ENCODE measurements at places on chromosomes 11 and 22.

DNA sequence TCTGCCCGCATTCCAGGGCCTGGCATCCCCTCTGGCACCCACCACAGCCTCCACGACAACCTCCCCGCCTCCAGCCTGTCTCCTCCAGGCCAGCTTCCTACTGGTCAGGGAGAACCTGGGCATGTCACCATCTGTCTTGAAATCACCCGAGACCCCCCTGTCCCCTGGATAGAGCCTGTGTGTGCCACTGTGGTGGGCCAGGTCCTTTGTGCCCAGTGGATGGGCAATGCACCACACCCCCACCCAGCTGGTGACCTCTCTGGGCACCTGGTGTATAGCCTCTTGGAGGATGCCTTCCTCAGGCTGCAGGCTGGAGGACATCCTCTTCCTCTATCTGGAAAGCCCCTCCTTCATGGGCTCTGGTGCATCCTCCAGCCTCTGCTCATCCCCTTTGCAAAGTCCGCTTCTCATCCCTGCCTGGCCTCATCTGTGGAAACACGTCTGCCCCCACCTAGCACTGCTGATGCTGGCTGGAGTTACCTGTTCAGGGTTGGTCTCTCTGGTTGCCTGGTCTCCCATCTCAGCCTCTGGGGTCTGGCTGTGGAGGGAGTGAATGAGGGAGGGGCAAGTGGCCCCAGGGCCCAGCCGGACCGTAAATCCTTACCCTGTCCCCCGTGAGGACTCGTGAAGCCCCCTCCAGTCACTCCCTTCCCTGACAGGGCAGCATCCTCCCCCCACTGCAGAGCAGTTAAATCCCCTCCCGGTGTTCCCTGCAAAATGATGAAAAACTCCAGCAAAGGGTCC, 589.6 kb downstream of the TBC1D22A start:
- no peak for DNase-seq

GRCh38 chr11:70089631-70090030, 11.5 kb downstream of the ANO1 start:
- DNase-seq, result no peak

DNA sequence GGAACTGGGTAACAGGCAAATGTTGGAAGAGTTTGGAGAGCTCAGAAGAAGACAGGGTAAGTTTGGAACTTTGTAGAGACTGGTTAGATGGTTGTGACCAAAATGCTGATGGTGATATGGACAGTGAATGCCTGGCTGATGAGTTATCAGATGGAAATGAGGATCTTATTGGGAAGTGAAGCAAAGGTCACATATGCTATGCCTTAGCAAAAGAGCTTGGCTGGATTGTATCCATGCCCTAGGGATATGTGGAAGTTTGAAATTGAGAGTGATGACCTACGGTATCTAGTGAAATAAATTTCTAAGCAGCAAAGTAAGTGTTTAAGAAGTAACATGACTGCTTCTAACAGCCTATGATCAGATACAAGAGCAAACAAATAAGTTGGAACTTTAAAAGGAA, 17.8 kb downstream of the BBOX1 start:
- no peak for DNase-seq

GRCh38 chr11:108197351-108197750, 25.1 kb downstream of the NPAT start:
- no peak for DNase-seq

GRCh38 chr11:19466314-19466713, 225.6 kb upstream of the E2F8 start:
- no peak for DNase-seq

GRCh38 chr22:49405590-49405989, 422.1 kb downstream of the BRD1 start:
- DNase-seq, result no peak

- no peak for DNase-seq
Measured at GRCh38 chr11:17263769-17264168, 12.8 kb upstream of the NUCB2 start.

DNA sequence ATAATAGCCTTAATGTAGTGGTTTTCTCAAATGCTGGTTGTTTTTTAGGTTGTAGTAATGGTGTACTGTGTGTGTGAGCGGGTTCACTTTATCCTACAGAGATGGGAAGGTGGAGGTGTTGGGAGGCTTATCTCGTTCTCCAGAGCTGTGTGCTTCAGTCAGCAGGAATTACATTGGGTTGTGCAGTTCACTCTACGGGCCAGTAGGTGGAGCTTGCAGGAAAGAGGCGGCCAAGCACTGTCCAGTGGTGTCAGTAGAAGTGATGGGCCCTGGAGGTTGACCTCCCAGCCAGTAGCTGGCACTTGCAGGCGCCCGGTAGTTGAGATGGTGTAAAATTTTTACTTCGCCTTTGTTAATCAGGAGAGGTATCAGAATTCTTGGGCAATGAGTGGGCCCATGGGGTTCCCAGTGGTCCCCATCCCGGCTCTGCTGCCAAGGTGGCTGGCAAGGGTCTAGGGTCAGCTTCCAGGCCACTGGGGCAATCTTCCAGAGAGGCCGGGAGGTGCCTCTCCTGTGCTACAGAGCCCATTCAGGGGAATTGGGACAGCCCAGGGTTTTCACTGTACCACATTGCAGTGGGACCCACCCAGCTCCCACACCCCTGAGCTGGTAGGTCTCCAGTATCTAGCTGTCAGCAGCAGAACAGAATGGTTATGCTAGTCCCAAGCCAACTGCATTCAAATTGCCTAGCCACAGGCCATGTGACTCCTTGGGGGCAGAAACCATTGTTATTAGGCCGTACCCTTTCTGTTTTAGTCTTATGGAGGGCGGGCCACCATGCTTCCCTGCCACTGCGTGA, 43.9 kb downstream of the BIRC2 start:
- peak; percentile 64 for DNase-seq

GRCh38 chr11:57904376-57904775, 119.3 kb upstream of the OR9Q1 start:
- no peak for DNase-seq

DNA sequence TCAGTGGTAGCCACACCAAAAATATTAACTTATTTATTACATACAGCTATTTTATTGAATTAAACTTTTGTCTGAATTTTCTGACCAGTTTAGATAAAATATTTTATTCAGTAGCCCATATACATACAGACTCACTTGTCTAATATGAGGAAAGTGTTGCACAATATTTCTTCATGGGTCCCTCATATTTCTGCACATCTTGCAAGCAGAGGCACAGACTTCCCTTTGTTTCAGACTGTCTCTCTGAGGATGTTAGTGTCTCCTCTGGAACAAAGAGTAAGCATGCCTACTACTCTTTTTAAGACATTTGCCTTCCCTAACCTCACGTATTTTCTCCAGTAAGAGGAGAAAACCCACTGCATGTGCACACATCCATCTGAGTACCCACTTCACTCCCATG, 81.2 kb downstream of the OR5AK2 start:
- no peak for DNase-seq

- no peak for DNase-seq
Measured at GRCh38 chr22:42754658-42755057, 34.0 kb upstream of the A4GALT start.

DNA sequence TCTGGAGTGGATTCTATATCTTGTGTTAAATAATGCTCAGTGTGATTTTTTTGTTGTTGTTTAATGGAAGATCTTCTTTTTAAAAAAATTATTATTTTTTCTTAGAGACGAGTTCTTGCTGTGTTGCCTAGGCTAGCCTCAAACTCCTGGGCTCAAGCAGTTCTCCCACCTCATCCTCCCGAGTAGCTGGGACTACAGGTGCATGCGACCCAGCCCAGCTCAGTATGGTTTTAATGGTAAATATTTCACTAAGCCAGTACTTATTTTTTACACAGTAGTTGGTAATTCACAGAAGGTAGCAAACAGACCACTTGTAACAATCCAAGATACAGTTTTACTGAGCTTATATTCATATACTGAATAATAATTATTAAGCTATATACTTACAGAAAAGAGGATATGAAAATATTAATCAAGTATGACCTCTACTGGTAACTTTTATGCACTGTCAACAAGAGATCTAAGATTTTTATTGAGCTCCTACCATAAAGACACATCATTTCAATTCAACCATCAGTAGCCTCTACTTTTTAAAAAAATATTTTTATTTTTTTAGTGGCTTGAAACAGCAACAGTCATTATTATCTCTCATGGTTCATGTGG, 6.1 kb upstream of the CD59 start:
- no peak for DNase-seq

DNA sequence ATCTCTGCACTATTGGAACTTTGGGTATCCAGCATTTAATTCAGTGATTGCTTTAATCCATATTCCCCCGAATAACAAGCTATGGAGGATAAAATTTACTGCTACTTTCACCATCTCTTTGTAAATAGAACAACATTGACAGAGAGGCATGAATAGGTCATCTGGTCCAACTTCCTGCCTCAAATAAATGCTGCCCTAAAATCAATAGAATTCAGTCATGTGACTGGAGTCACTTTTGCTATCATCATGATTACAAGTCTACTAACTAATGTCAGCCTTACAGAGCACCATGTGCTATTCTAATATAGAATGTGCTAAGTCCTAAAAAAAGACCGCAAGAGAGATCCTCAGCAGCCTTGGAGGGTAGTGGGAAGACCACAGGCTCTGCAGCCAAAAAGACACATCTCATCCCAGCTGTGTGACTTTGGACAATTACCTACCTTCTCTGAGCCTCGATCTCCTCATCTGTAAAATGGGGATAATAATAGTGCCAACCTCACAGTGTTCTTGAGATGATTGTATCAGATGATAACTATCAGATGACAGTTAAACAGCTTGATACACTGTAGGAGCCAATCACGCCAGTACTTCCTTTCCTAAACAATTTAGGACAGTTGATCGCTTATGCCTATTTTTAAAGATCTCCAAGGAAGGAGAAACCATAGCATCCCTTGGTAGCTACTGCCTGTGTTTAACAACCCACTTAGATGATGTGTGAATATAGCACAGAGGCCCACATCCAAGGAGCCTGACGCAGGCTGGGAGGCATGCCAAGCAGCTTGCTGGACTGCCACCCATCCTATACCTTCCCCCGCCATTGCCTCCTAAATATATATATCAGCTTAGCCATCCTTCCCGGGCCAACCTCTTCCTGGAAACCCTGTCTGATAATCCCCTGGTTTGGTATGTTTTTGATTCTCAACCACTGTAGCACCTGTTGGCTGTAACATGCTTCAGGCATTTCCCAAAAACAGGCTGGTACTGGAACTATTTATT, 77.3 kb upstream of the PHF21A start:
- no peak for DNase-seq

GRCh38 chr11:12274056-12274455, 103.3 kb upstream of the PARVA start:
- no peak for DNase-seq

- DNase-seq, result no peak
Measured at GRCh38 chr11:17695454-17696441, 23.6 kb upstream of the MYOD1 start.

DNA sequence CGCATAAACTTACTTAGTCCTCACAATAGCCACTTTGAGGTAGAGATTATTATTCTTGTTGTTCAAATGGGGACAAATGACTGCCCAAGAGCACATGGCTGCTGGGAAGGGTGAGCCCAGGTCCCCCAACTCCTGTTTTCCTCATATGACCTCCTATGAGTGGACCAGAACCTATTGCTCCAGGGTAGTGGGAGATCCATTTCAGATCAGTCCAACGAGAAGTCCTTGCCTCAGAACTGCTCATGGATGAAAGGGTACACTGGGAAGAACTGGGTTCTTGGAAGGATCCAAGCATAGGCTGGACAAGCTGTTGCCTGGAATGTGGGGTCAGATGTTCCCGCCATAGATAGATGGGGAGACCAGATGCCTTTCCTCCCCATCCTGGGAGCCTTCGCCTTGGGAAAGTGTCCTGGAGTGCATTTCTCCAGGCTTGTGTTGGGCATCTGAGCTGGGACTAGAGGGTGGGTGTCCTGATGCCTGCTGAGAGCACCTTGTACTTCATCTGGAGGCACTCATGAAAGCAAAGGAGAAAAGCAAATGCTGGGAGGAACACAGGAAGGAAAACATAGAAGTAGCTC, 146.3 kb upstream of the B3GAT1 start:
- DNase-seq, result no peak

DNA sequence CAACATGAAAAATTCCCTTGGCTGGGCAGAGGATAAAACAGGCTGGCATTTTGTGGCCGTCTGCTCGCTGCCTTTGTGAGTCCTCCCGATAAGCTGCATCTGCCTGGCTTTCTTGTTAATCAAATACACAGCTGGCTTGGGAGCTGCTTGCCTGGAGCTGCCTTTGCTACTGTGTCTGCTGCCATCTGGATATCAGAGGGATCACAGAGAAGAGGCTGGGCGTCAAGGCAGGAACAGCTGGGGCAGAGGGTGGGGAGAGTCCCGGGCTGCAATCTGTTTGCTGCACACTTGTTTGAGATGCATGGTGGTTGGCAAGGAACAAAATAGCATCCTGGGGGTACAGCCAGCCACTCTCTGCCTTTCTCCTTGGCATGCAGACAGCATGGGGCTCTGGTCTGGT, 36.0 kb downstream of the COMMD9 start:
- DNase-seq, result no peak

DNA sequence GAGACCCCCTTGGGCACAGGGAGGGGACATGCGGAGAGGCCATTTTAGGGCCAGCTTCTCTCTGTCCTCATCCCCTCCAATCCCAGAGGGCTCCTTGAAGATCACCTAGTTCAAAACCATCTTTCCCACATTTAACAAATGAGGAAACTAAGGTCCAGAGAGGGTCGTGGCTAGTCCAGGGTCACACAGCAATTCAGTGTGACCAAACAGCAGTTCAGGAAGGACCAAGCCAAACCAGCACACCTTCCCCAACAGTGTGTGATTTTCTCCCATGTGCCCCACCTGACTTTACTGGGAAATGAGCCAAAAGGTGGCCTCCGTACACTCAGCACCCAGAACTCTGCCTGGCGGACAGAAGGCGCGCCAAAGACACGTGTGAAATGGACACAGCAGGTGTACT, 51.3 kb downstream of the CACNA1I start:
- DNase-seq, result no peak

DNA sequence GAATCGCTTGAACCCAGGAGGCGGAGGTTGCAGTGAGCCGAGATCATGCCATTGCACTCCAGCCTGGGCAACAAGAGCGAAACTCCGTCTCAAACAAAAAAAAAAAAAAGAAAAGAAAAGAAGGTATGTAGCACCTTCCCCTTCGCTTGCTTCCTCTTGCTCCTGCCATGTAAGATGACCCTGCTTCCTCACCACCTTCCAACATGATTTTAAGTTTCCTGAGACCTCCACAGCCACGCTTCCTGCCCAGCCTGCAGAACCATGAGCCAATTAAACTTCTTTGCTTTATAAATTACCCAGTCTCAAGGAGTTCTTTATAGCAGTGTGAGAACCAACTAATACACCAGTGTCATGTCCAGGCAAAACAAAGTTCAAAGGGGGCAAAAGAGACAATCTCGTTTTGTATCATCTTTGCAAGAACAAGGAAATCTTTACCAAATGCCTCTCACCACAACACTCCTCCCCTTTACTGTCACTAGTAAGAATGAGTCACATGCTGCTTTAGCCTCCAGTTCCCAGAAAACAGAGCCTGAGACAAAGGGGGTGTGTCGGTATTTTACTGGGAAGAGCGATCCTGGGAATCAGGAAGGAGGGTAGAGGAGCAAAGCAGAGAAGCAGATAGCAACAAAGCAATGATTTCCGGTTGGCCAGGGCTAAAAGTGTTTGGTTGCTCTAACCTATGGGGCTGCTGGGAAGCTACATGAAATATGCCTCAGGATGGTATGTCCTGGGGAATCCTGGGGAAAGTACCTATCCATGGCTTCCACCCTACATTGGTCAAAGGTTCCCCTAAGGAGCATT, 10.5 kb upstream of the MCHR1 start:
- peak; percentile 84 for DNase-seq

- DNase-seq, result no peak
Measured at GRCh38 chr11:21316591-21316990, 647.2 kb downstream of the NELL1 start.
